GM23338 (cell line): ENCODE measurements at places on chromosomes 5 and 9. TPM values are rescaled to one million over a fixed set of nuclear protein-coding genes. Genes with fewer than 3 reads are reported as not detected.

The SLC22A4 gene
- total RNA-seq: 0.28 and 0.78 TPM in 2 replicates

The DMRT3 gene
- not detected in 2 replicates for total RNA-seq

The IL9 gene
- not detected in 2 replicates for total RNA-seq

The ZNG1A gene
- total RNA-seq: 65.5 and 70.3 TPM in 2 replicates

The ATP6V1G1 gene
- 166 and 179 TPM in 2 replicates for total RNA-seq

The KIF24 gene
- total RNA-seq: 4.4 and 4.7 TPM in 2 replicates

The SOX30 gene
- total RNA-seq: 1.3 and 1.4 TPM in 2 replicates

The AQP3 gene
- 3.5 and 3.8 TPM in 2 replicates for total RNA-seq

The SPOCK1 gene
- 10.5 and 17.2 TPM in 2 replicates for total RNA-seq

The C8G gene
- total RNA-seq: not detected in 2 replicates

The ZNF300 gene
- 22.3 and 25.9 TPM in 2 replicates for total RNA-seq

The NR2F1-AS1 gene
- total RNA-seq: 0.59 and 3.0 TPM in 2 replicates

The GARIN3 gene
- not detected in 2 replicates for total RNA-seq

The VCP gene
- 361 and 408 TPM in 2 replicates for total RNA-seq

DNA sequence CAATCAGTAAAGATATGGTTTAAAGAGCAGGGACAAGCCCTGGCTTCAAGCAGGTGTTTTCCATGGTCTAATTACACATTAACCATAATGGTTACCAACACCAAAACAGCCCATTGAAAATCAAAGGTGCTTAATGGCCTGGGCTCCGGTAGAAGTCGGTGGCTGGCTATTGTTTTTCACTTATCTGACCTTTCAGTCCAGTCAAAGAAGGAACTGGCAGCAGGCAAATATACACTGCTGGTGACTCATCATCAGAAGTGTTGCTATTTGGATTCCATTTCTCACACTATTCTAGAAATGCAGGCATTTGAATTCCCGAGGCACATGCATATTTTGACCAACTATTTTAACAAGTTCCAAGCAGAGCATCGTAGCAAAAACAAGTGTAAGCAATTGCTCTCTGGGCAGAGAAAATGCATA, 26.3 kb upstream of the GABRP start:
- DNase-seq: no peak

DNA sequence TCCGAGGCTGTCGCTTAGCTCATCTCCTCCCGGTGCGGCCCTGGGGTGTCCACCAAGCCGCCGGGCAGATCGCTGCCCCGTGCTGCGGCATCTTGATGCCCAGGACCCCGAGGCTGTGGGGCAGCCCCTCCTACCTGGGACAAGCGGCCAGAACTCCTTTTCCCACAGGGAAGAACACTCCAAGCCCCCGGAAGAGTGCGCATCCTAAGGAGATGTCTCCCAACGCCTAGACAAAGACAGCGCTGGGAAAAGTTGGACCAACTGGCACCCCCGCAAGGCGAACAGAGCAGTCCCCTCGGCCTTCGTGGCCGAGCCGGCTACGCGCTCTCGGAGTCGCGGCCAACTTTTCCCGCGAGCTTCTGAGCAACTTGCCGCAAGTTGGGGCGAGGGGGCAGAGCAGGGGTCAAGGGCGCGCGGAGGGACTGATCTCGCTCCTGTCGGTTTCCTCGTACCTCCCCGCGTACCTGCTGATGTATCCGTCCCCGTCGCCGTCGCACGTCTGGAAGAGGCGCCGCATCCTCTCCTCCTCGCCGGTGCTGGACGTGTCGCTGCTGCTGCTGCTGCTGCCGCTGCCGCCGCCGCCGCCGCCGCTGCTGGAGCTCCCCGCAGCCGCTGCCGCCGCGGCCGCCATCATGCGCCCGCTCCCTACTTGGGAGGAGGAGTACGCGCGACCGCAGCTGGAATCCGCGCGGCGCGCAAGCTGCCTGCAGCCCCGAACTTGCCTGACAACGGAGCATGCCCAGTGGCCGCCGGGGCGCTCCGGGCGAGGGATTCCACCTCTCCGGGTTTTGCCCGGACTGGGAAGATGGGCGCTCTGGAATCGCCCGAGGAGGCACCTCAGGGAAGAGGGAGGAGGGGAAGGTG, at the start of gene MCC:
Gene MCC (minus strand): TSS at position 673 of the 864 bp plus-strand sequence.
- DNase-seq: peak; percentile 89

- DNase-seq: peak; percentile 6
Measured at GRCh38 chr5:10932426-10932825, 171.4 kb upstream of the DAP start.

DNA sequence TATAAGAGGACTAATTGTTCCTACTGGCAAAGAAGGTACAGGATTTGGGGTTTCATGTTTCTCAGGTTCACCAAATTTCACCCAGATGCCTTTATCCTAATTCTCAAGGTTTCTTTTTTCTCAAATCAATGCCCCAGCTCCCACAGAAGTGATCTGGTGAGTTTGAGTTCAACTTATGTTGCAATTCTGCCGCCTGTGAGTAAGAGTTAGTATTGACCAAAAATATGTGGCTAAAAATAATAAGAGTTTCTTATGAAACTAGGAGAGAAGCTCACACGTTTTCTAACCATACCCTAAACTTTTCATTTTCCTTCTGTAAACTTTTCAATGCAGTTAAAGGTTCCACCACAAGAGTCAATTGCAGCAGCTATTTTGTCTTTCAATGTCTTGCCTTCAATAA, 15.1 kb downstream of the SLCO6A1 start:
- no peak for DNase-seq

DNA sequence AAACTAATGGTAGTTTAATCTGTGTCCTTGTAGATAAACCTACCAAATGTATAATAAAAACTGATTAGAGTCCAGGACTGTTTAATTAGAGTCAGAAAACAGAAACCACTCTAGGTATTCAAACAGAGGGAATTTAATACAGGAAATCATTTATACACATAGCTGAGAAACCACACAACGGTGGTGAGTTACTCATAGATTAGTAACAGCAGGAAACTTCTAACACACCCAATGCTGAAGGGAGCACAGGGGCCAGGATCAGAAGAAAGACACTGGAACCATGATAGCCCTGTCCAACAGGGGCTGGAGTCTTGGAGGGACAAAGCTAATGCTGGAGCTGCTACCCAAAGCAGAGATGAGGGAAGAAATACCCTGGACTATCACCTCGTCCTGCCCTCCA, 321.0 kb downstream of the ACTL7B start:
- DNase-seq: no peak

DNA sequence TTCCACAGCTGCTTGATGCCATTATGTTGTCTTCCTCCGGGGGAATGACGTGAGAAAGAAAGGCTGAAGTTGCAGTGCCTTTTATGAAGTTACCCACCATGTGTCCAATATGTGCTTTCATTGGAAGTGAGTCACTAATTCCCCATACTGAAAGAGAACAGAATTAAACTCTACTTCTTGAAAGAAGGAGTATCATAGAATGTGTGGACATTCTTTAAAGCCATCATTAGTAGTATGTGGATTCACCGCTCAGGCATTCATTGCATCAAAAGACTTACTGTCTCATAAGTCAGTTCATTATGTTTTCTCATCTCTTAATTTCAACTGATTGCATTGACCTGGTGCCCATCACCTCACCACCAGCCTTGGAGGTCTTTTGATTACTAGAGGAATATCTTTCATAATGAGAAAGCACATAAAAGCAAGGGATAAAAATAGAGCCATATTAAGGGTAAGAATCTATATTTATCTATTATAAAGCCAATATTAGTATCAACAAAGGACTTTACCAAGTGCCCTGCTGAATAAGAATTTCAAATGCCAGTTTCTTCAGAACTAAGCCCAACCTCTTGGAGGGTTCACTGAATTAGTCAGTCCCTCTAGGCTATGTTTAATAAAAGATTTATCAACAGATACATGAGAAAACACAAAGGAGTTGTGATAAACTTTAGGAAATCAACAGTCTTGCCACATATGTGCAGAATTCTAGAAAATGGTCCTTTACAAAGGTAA, 516.1 kb downstream of the NTRK2 start:
- no peak for DNase-seq

DNA sequence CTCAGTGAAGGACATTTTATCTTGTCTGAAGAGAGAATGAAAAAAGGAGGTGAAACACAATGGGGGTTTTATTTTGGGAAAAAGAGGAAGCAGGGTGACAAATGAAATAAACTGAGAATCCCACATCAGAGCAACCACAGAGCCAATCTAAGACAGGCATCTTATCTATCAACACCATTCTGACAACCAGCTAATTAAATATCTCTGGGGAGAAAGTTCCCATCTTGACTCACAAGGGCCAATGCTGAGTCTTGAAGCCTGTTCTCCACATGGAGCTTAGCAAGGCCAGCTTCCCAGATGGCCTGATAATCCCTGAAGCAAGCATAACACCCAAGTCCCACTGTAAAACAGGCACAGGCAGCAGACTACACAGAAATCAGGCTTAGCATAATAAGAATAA, 30.4 kb downstream of the DPYSL3 start:
- no peak for DNase-seq

- DNase-seq: no peak
Measured at GRCh38 chr5:142719836-142720370, 34.0 kb upstream of the FGF1 start.

GRCh38 chr5:25066239-25066638, 421.5 kb upstream of the CDH10 start:
- DNase-seq: no peak

- no peak for DNase-seq
Measured at GRCh38 chr9:132415181-132415580, 5.2 kb downstream of the CFAP77 start.

GRCh38 chr9:128786681-128787601, at the start of gene TBC1D13:
Gene TBC1D13 (plus strand): TSS chr9:128787253. CDS start chr9:128787354, 101 bp downstream.
- peak; percentile 94 for DNase-seq

GRCh38 chr5:108259306-108259705, 122.6 kb downstream of the FBXL17 start:
- peak; percentile 34 for DNase-seq

DNA sequence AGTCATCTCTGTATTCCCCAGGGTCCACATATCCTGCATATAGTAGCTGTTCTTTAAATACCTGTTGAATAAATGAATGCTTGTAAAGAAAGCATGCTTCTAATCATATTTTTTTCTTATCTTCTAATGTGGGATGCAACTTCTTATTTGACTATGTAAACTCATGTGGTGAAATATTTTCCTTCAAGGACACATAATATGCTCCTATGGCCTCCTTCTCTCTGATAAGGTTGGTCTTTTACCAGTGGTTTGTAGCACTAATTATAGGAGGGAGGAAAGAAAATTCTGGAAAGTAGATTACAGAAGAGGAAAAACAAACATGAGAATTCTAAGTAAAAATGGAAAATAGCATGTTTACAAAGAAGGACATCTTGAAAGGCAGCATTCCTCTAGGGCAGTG, 28.6 kb upstream of the C5orf63 start:
- no peak for DNase-seq

DNA sequence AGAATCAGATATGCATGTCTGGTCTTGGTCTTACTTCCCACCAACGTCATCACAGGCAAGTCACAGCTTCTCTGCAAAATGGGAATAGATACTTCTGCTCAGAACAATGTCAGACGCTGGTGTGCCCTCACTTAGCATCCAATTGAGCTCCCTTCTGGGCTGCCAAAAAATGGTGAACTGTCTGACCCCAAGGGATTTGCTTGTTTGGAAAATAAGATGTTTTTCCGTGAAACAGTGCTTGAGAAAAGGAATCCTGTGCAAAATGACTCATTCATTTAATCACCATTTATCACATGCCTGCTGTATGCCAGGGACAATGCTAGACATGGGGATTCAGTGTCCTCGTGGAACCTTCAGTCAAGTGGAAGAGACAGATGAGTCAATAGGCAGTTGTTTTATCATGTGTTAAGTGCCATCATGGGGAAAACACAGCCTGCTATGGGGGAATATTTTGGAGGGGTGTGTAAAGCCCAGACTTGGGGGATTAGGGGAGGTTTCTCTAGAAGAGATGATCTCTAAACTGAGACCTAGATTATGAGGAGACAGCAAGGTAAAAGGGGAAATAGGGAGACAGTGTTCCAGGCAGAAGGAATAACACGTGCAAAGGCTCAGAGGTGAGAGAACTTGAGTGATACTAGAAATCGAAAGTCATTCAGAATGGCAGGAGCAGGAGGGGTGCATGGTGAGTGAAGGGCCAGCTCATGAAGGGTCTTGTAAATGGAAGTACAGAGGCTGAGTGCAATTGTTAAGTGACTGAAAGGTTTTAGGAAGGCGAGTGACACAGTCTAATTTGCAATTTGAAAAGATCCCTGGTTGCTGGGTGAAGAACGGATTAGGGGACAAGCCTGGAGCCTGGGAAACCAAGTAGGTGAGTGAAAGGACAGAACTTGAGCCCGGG, 3.9 kb downstream of the NIPAL4 start:
- no peak for DNase-seq
